ENCODE measurements at places on chromosomes 5 and 9. TPM values are rescaled to one million over a fixed set of nuclear protein-coding genes. Genes with fewer than 3 reads are reported as not detected.

The PIP5KL1 gene
- polyA plus RNA-seq = 2.4 TPM

The ZCCHC9 gene
- 8.0 TPM for polyA plus RNA-seq

The SVEP1 gene
- polyA plus RNA-seq = 0.49 TPM

The LRRC19 gene
- polyA plus RNA-seq = not detected

The PTGES gene
- polyA plus RNA-seq = 1.8 TPM

The BSPRY gene
- 20.8 TPM for polyA plus RNA-seq

The TNFSF15 gene
- polyA plus RNA-seq = 0.08 TPM

The PCDHGA11 gene
- 1.6 TPM for polyA plus RNA-seq

The AQP3 gene
- polyA plus RNA-seq = 0.90 TPM

The IFNB1 gene
- not detected for polyA plus RNA-seq

The CCDC69 gene
- 3.6 TPM for polyA plus RNA-seq

The LCN10 gene
- polyA plus RNA-seq = 3.5 TPM

The ARSI gene
- polyA plus RNA-seq = 1.2 TPM

The ZFAND5 gene
- polyA plus RNA-seq = 171 TPM

The C1QTNF3 gene
- 2.4 TPM for polyA plus RNA-seq

The PDE6A gene
- polyA plus RNA-seq = 1.5 TPM

The PCDHA9 gene
- polyA plus RNA-seq = not detected

The GPR151 gene
- not detected for polyA plus RNA-seq

The ANKRD18B gene
- polyA plus RNA-seq = 0.53 TPM

The ARID3C gene
- not detected for polyA plus RNA-seq

The ASS1 gene
- polyA plus RNA-seq = 146 TPM

The SOWAHA gene
- 9.5 TPM for polyA plus RNA-seq

The PCSK1 gene
- polyA plus RNA-seq = 56.3 TPM

Measured in brain (organoid and tissue), 16 donors.